ENCODE measurements at places on chromosomes 6 and 20. TPM values are rescaled to one million over a fixed set of nuclear protein-coding genes. Genes with fewer than 3 reads are reported as not detected.
A peak's percentile ranks its signal among the peaks of the same experiment; 100 is the strongest.

- H3K27me3 ChIP-seq: no peaks in the 10 kb centered on the region
- peaks cover 16% of the 10 kb centered on the region for H3K4me1 ChIP-seq
- DNase-seq: no peak
- peak overlapping the region; percentile 35 for H3K27ac ChIP-seq
- H3K4me3 ChIP-seq: no peak overlapping the region
- no peaks in the 10 kb centered on the region for H3K36me3 ChIP-seq
Observed at GRCh38 chr20:10761232-10761631, 87.4 kb upstream of the JAG1 start.

- H3K4me1 ChIP-seq: no peaks in the 10 kb centered on the region
- peaks cover 67% of the 10 kb centered on the region for H3K27me3 ChIP-seq
- H3K36me3 ChIP-seq: peaks cover 6% of the 10 kb centered on the region
Observed at GRCh38 chr6:166167258-166167731, 356 bp downstream of the TBXT start.

SIM1 gene
- not detected for total RNA-seq

CRISP2 gene
- total RNA-seq: not detected

DNA sequence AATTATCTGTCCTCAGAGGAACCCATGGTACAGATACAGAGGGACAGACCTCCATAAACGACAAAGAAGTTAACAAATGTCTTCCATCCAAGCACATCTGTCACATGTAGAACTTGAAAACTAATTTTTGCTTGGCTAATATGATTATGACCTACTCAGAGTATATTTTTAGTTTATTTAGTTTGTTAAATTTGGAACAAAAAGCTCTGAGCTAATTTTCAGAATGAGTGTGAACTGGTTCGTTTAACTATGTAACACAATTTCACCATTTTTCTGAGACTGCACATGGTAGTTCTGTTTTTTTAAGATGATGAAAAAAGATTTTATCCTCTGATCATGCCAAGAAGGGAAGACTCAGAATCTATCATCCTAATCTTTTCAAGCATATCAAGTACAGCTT is 34.4 kb upstream of the PREP start:
- no peak overlapping the region for H3K4me3 ChIP-seq
- no peaks in the 10 kb centered on the region for H3K27me3 ChIP-seq
- H3K4me1 ChIP-seq: no peaks in the 10 kb centered on the region
- peaks cover 6% of the 10 kb centered on the region for H3K36me3 ChIP-seq
- DNase-seq: no peak

SPDEF gene
- total RNA-seq: 7.9 TPM

KCNG1 gene
- 6.8 TPM for total RNA-seq

- no peak overlapping the region for H3K4me3 ChIP-seq
- H3K27me3 ChIP-seq: no peaks in the 10 kb centered on the region
- no peaks in the 10 kb centered on the region for H3K4me1 ChIP-seq
- H3K27ac ChIP-seq: no peak overlapping the region
Observed at GRCh38 chr20:57628047-57628961, 8.1 kb upstream of the ZBP1 start.

TRIM40 gene
- total RNA-seq: 0.29 TPM

DNA sequence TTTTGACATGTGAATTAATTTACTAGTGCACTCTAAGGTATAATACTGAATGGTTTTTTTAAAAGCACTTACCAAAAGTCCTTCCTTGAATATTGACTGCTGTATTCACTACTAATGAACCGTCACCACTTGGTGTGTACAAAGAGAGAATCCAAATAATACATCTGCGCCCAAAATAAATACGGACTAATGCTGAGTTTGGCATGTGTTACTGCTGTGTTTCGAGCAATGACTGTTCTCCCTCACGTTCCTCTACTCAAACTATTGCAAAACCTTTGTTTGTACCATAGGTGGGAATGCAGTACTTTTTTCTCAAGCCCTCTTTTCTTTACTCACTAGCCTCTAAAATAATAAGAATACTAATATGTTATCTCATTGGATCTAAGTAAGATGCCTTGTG is 305.5 kb downstream of the QKI start:
- no peak for DNase-seq
- H3K36me3 ChIP-seq: no peaks in the 10 kb centered on the region
- no peak overlapping the region for H3K4me3 ChIP-seq
- no peaks in the 10 kb centered on the region for H3K4me1 ChIP-seq

RAET1L gene
- total RNA-seq: 2.3 TPM

DNA sequence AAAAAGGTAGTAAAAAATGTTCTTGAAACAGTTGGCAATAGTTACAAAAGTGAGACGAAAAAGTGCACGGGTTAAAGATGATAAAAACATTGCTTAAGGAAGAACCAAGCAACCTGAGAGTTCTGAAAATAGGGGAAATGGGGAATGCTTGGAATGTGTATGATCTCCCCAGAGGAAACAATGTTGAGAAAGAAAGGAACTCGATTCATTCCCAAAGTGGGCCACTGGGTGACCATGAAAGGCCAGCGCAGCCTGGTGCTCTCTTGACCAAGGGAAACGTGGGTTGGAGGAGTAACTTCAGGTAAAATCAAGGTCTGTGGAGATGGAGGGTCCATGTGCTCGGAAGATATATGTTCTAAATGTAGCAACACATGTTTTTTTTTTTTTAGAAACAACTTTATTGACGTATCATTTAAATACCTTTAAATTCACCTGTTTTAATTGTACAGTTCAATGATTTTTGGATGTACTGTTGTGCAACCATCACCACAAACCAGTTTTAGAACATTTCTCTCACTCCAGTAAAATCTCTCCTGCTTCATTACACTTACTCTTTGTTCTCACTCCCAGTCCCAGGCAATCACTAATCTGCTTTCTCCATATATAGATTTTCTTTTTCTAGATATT is 34.5 kb upstream of the CEP85L start:
- H3K4me3 ChIP-seq: no peak overlapping the region
- H3K4me1 ChIP-seq: peaks cover 7% of the 10 kb centered on the region
- no peak overlapping the region for H3K27ac ChIP-seq
- H3K27me3 ChIP-seq: no peaks in the 10 kb centered on the region
- DNase-seq: no peak

DNA sequence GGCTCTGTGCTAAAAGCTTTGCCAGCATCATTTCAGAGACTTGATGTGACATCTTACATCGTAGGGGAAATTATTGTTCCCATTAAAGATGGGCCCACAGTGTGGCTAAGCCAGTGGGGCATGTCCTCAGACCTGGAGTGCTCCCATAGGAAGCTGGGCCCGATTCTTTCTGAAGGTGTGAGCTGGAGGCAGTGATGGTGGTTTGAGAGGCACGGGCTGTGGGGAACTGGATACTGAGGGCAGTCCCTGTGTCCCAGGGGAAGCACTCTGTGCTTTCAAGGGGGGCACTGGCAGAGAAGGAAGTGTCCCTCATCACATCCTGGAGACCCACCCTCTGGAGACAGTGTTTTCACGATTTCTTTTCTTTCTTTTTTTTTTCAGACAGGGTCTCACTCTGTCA is 8.6 kb upstream of the FAM110A start:
- H3K27ac ChIP-seq: no peak overlapping the region
- no peak overlapping the region for H3K4me3 ChIP-seq
- no peaks in the 10 kb centered on the region for H3K36me3 ChIP-seq
- H3K27me3 ChIP-seq: peaks cover 11% of the 10 kb centered on the region

DNA sequence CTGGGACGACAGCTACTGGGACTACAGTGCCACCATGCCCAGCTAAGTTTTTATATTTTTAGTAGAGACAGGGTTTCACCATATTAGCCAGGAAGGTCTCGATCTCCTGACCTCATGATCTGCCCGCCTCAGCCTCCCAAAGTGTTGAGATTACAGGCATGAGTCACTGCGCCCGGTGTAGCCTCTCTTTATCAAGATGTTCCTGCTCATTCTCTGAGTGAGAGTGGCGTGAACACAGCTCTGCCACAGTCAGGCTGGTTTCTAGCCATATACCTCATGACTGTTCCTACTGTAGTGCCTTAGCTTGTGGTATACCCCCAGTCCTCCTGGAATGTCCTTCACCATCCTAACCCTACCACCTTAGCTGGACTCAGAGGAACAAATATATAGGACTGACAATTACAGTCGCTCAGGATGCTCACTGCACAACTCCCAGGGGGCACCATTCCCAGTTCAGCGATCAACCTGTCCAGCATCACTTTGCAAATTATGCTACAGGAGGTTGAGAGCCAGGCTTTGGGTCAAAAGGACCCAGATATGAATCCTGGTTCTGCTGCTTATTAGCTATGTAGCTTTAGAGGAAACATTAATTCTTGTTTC is 86.3 kb downstream of the CHMP4B start:
- no peak overlapping the region for H3K27ac ChIP-seq
- no peaks in the 10 kb centered on the region for H3K4me1 ChIP-seq
- H3K27me3 ChIP-seq: peaks cover 48% of the 10 kb centered on the region
- H3K36me3 ChIP-seq: no peaks in the 10 kb centered on the region
- peak; percentile 58 for DNase-seq

All from Calu3 (cell line).